NCI-H187 treated with DMSO at 0.1 percent for 48 hours (cell line): ENCODE measurements at places on chromosomes 13 and 19.
A peak's percentile ranks its signal among the peaks of the same experiment; 100 is the strongest.

DNA sequence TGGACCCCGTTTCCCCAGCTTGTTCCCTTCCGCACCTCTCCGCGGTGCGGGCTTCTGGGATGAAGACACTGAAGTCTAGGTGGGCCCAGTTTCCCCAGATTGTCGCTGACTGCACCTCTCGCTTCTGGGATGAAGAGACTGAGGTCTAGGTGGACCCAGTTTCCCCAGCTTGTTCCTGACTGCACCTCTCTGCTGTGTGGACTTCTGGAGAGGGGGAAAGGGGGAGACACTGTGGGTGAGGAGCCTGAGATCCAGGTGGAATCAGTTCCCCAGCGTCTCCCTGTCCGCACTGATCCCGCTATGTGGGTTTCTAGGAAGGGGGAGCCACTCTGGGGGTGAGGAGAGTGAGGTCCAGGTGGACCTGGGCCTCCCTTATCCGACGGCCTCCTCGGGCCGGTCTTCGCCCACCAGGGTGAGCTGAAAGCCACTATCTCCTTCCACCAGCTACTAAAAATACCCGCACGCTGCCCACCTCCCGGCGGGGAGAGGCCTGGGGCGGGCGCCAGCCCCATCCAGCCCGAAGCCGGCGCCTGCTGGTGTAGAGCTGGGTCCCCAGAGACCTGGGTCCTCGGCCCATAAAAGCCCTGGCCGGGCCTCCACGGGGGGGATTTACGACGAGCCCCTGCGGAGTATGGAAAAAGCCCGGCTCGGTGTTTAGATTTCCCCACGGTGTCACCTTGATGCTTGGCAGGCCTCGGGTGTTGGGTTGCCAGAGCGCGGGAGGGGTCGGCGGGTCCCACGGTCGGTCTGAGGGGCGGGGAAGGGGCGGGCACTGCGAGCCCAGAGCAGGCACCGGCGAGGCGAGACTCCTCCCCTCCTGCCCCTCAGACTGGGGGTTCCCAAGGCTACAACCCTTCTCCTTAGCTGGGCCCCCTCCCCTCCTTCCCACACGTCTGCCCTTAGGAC is 10.6 kb downstream of the FUT6 start:
- DNase-seq = no peak

GRCh38 chr19:29120466-29120865 is 92.5 kb downstream of the UQCRFS1 start:
- DNase-seq = no peak

DNA sequence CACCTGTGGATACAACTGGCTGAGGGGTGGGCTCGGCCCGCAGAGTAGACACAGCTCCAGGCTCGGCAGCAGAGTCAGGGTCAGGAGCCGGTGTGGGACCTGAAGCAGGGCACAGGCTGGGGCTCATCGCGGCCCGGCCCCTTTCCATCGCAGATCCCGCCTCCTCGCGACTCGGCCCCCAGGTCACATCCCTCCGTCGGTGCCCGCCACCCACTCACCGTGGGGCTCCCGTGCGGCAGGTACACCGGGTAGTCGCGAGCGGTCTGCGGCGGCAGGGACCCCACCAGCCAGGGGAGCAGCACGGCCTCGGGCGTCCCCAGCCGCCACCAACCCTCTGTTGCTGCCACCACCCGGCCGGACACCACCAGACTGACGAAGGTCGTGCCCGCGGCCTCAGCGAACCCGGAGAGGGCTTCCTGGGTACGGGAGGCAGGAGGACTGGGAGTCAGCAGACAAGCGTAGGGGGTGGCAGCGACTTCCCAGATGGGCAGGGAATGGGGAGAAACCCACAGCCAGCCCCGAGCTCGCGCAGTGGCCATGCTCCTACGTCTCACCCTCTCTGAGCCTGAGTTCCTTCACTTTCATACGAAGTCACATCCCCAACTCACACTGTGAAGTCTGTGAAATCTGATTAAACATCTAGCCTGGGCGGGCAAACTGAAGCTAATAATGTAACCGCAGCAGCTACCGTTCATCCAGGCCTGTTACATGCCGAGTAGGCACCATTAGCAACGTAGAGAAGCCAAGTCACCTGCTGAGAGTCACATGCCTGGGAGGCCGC is 3.7 kb downstream of the FUZ start:
- DNase-seq = no peak

DNA sequence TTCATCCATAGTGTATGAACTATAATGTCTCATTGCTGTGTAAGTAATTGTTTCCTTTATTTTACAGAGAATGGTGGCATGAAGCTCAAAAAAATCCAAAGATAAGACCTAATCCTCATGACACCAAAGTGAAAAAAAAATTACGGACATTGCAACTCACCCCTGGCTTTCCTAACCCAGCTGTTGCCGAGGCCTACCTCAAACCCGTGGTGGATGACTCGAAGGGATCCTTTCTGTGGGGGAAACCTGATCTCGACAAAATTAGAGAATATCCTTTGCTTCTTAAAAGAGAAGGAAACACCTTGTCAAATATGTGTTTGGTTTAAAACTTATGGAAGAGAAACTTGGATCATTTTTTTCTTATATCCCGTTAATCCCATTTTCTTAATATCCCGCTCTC is 26.3 kb downstream of the ERCC5 start:
- no peak for DNase-seq

- no peak for DNase-seq
Observed at GRCh38 chr13:85768946-85769345, 30.3 kb downstream of the SLITRK6 start.

DNA sequence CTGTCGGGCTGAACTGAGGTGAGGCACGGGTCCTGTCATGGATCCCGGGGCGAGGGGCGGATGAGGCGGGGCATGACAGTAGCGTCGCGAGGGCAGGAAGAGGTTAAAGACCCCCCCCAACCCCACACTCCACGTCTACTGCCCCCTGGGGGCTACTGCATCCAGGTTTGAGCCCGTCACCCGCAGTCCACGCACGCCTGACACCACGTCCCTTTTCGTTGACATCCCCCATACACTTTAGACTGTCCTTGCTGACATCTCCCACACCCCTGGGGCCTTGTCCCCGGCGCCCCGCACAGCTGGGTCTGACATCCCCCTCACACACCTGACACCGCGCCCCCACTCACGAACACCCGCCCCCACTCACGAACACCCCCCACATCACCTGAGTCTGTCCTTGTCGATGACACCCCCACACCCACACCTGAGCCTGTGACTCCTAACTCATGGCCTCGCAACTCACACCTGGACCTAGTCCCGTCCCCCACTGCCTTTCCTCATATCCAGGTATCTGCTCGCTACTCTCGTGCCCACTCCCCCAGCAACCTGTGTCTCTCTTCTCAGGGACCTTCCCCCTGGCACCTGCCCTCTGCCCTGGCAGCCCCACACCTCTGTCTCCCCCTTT is 416 bp downstream of the SLC25A42 start:
- no peak for DNase-seq

- DNase-seq = no peak
Observed at GRCh38 chr13:112441226-112441625, 65.1 kb downstream of the SPACA7 start.

- no peak for DNase-seq
Observed at GRCh38 chr13:111289251-111289650, 31.2 kb upstream of the TEX29 start.

- DNase-seq = no peak
Observed at GRCh38 chr13:102697929-102698648, 3.2 kb upstream of the METTL21C start.

GRCh38 chr13:26861941-26862340 is 101.4 kb upstream of the GPR12 start:
- DNase-seq = peak; percentile 48

DNA sequence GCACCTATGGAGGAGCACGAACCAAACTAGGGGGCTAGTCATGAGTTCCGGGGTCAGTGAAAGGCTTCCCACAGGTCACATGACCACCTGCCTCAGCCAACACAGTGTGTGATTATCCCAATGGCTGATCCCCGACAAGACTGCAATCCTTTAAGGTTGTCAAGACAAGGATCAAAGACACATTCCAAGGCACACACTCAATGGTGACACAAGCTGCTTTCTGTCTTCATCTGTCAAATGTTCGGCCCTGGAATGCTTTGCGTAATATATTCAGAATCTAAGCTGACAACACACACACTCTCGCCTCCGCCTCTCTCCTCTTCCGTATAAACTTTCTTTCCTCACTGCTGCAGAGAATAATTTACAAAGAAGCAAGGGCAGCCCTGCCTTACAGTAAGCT is 11.7 kb downstream of the RANBP3 start:
- DNase-seq = no peak
